Activated naive CD8-positive, alpha-beta T cell treated with anti-CD3 and anti-CD28 coated beads for 36 hours (primary cell): ENCODE measurements at places on chromosomes 6 and 20.

DNA sequence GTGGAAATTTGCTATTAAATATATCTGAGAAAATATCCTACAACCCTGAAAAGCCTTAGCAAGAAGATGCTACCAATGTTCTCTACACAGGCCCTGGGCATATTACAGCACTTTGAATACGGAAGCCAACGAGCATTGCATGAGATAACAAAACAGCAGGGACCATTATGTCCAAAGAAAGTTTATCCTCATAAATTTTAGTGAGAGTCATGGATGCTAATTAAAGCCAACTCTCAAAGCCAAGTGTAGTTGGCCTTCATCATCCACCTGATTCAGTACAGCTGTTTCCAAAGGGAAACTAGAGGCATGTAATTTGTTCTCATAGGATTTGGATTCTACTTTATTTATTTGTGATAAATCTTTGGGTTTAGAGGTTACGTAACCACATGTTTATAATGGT, 564.8 kb downstream of the RFPL4B start:
- no peak for DNase-seq

GRCh38 chr6:155530219-155530834, 74.7 kb upstream of the NOX3 start:
- no peak for DNase-seq

GRCh38 chr20:34022151-34022838, 28.6 kb downstream of the RALY start:
- peak; percentile 10 for DNase-seq

DNA sequence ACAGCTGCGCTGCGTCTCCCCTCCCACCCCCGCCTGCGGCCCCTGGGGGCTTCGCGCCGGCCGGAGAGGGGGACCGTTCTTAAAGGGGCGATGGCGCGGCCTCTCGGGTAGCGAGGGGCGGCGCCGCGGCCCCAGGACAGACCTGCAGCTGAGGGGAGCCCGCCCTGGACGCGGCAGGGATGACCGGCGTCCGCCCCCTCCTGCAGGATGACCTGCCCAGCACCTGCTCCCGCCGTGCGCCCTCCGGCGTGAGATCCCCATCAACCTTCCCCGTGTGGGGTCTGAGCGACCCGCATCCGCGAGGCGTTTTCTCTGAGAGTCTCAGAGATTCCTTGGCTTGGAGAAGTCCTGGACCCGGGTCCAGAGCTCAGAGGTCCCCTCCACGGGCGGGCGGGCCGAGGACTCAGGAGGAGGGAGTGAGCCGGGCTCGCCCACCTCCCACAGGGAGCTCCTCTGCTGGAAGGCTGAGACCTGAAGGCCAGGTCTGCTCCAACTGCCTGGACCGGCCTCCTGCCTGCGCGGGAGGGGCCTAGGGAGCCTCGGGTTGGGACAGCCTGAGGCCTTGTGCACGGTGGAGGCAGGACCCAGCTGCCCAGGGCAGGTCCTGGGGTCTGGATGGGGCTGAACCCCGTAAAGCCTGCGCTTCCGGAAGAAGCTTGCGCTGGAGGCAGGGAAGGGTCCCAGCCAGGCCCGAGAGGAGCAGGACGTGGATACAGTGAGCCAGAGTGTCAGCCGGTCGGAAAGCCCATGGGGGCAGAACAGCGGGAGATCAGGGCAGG, 532 bp upstream of the NKAIN4 start:
- no peak for DNase-seq

- DNase-seq: no peak
Measured at GRCh38 chr6:106275692-106276091, 49.9 kb downstream of the ATG5 start.

- no peak for DNase-seq
Measured at GRCh38 chr6:89944181-89944755, 50.0 kb downstream of the GJA10 start.

GRCh38 chr6:165680975-165681374, 17.9 kb upstream of the PDE10A start:
- no peak for DNase-seq

DNA sequence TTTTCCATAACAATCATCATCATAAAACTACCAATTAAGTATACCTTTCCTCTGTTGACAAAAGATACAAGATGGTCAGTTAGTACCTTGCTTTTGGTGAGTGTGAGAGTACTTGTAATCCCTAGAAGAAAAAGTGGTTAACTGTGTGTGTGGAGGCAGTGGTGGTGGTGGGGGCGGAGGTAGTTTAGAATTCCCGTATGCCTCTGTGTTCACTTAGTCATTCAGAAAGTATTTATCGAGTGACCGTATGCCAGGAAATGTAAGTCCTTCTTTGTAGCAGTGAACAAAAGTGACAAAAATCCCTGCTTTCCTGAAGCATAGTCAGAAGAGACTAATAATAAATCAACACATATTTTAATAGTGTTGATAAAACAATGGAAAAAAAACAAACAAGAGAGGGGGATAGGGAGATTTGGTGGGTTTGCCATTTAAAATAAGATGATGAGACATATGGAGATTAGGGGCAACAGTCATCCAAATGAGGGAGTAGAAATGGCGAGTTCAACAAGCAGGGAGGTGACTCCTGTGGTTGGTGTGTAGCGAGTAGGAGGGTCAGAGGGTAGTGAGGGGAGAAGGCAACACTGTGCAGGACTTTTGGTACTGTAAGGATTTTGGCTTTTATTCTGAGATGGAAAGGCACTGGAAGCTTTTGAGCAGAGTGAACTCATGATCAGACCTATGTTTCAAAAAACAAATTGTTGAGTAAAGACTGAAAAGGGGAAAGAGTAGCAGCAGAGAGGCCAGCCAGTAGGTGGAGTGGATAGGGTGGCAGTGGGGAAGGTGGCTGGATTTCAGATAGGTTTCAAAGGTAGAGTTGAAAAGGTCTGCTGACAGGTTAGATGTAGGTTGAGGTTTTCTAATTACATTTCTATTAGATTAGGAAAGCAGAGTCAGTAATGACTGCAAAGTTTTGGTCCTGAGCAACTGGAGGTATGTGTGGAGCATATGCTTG, 40.3 kb upstream of the SIM1 start:
- no peak for DNase-seq

DNA sequence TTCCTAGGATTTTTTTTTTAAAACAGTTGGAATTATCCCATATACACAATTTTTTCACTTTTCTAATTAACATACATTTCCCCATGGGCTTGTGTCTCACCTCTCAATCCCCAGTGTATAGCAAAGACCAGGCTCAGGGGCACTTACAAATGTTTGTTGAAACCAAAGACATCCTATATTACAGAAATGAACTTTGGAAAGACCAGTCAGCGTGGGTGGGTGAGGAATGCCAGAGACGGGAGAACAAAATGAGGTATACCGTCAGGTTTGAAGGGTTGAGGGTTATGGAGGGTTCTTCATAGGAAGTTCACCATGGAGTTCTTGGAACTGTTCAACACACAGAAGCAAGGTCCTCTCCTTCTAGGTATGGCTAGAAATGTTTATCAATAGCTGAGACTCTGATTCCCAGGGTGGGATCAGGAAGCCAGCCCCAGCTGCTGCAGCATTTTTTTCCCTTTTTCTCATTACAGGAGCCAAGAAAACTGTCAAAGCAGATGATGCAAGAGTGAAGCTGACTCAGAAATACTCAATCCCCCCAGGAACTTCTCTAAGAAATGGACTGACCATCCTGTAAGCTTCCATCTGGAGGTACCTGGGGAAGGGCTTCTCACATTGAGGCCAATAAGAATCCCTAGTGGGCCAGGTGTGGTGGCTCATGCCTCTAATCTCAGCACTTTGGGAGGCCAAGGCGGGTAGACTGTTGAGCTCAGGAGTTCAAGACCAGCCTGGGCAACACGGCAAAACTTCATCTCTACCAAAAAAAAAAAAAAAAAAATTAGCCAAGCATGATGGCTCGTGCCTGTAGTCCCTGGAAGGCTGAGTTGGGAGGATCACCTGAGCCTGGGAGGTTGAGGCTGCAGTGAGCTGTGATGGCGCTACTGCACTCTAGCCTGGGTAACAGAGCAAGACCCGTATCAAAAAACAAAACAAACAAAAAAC, 15.9 kb upstream of the TBC1D20 start:
- no peak for DNase-seq
